Hindlimb muscle (tissue), 1 donor: ENCODE measurements at places on chromosomes 6 and 20. TPM values are rescaled to one million over a fixed set of nuclear protein-coding genes. Genes with fewer than 3 reads are reported as not detected.

- DNase-seq = no peak
Measured at GRCh38 chr6:87660226-87660911, 41.7 kb downstream of the AKIRIN2 start.

MRPL2 gene
- 45.6 TPM for polyA plus RNA-seq

GLP1R gene
- polyA plus RNA-seq = not detected

GRCh38 chr6:2173203-2173961 is 72.0 kb downstream of the GMDS start:
- DNase-seq = no peak

ACTL10 gene
- 0.46 TPM for polyA plus RNA-seq

RAET1L gene
- not detected for polyA plus RNA-seq

DNA sequence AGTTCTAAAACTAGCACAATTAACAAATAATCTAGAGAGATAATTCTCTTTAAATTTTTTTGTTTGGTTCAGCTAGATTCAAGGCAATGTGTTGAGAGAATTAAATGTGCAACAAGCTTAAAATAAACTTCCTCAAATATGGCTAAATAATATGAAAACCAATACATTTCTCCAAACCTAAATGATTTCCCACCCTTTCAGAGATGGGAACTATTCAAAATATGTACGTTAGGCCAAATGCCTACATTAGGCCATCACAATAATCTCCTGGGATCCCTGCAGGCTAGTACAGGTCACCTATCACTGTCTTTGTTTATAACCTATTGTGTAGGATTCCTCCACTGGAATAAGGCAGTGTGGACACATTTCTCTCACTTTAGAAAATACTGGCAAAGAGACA is 1.7 kb downstream of the FAXC start:
- no peak for DNase-seq

DNA sequence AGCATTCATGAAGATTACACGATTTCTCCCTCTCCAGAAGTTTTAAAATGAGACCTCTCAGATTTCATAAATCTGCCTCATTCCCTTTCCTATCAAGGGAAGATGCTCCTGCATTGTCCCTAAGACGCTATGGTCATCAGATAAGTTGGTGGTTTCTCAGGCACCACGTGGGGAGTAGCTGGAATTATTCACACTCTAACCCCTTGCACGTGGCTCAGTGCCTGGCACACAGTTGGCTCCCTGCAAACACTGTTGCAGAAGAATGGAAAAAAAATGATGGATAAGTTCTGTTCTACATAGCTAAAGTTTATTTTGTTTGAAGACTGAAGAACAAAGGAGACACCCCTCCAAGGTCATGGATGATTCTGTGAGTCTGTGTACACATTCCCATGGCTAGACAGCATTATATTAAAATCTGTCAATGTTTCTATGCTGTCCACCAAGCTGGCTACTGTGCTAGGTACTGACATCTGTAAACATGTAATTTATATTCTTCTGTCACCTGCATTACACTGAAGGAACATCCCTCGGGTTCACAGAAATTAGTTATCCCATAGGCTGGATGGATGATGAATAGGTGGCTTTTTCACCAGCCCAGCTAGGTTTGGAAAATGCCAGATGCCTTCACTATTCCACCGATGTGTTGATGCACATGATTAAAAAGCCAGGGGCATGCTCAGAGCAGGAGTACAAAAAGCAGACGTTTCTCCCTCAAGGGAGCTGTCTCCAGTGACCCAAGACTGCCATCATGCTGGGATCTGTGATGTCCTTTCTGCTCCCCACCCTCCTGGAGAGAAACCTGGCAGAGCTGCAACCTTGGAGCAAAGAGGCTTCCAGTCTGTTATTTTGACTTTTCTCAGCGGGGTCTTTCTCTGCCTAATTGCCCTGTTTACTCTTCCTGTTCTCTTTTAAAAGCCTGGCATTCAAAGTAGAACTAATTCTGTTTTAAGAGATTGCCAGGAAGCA is 610.5 kb downstream of the UTRN start:
- no peak for DNase-seq

RNF39 gene
- polyA plus RNA-seq = 0.35 TPM

EIF2S2 gene
- 41.2 TPM for polyA plus RNA-seq

PEDS1 gene
- 26.5 TPM for polyA plus RNA-seq

GRCh38 chr20:5845681-5846615 is 95.7 kb downstream of the SHLD1 start:
- DNase-seq = peak; percentile 17

- no peak for DNase-seq
Measured at GRCh38 chr6:134117409-134117808, 65.0 kb upstream of the SLC2A12 start.

OR2J3 gene
- not detected for polyA plus RNA-seq

SMIM26 gene
- 76.0 TPM for polyA plus RNA-seq

DNA sequence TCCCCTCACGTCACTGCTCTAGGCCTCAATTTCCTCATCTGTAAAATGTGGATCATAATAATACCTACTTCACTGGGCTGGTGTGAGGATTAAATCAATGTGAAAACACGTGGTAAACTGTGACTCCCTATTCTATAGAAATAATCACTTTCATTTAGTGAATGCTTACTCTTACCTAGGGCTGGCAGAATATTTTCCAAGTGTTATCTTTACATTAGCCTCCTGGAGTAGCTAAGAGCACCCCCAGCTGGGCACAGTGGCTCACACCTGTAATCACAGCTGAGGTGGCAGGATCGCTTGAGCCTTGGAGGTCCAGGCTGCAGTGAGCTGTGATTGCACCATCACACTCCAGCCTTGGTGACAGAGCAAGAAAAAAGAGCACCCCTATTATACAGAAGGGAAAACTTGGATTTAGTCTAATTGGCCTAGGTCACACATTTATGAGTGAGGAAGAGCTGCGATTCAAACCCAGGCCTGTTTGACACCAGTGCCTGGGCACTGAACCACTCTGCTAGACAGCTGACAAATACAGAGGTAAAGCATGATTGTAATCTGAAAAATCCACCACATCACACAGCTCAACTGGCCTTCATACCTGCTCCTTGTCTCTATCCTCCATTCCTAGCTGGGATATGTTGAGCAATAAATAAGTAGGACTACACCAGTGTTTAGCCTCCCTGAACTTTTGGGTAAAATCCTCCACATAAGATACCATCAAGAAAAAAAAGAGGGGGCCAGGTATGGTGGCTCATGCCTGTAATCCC is 1.4 kb upstream of the SNTA1 start:
- no peak for DNase-seq

DNA sequence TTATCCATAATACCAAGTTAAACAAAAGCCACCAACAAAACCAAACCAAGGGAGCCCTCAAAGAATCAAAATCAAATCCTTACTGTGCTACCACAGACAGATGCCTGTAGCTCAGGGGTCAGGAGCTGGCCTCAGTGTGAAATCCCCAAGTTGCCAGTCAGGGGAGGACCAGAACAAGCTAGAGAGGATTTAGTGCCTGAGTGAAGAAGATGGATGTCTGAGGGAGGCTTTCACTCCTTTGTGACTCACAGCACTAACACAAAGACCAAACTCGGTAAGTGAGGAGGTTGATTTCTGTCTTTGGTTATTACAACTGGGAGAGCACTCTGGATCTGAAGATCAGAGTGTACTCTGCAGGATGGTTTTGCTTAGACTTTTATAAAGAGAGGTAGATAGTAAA is 189.9 kb upstream of the ZNF184 start:
- DNase-seq = no peak

DNA sequence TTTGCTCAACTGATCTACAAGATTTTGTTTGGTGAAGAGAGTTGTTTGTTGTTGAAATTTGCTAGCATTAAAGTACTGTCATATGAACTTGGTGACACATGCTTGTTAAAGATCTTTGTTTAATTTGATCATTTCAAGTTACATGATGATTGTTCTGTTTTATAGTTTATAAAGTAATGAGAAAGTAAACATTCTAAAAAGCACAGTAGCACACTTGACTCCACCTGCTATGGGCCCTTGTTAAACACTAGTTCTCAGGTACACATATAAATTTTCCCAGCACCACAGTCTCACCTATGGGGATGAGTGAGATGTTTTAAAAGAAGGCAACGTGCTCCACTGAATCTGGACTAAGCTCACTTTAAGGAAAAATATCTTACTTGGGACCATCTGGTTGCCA is 14.1 kb downstream of the MCHR2 start:
- no peak for DNase-seq

- DNase-seq = no peak
Measured at GRCh38 chr6:149015535-149016525, 269.0 kb downstream of the UST start.

DNA sequence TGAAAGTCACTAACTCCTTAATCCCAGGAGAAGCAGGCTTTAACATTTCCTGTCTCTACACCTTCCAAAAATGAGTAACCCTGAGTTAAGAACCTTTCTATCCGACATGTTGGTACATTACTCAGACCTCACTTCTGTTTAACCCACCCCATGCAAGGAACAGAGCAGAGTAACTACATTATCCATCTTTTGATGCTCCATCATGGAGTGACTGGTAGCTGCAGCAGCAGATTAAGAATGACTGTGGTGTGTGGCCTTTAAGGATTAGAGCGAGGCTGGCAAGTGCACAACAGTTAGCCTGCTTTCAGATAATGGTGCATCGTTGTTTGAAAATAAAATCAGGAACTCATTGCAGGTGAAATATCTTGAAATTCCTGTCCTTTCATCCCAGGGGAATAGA is 2.0 kb downstream of the TRAF3IP2 start:
- no peak for DNase-seq

DNA sequence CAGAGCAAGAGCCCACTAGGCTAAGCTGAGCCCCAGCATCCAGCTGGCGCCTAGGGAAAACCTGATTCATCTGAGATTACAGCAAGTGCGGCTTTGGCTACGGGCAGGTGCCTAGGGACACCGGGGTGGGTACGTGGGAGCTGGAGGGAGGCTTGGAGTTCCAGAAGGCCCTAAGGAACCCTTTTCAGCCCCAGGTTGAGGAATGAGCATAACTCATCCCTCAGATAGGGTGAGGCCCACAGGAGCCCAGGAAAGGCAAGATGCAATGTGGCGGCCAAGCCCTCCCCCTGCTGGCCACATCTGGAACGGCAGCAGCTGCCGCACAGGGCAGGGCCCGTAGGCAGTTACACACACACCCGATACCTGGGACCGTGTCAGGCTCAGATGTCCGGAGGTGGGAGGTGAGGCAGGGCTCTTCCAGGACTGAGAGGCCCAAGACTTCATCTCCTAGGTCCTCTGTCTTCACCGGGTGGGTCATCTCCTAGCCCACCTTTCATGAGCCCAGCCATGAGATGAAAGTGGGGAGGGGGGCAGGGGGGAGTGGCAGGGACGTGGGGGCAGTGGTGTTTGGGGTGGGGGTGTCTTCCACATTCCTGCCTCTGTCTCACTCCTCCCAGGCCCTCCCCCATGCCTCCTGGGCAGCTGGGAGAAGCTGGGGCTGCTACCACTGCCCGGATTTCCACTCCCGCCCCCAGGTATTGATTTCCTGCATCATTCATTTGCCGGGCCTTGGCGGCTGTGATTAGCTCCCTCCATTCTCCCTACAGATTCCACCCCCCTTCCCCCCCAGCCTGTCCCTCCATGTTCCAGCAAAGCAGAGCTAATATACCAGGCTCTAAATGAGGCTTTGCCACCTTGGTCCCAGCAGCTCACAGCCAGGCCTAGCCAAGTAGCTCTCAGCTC is 5.5 kb downstream of the MDGA1 start:
- peak; percentile 57 for DNase-seq
